Right cardiac atrium (tissue), 5 donors: ENCODE measurements at places on chromosomes 7 and 10. TPM values are rescaled to one million over a fixed set of nuclear protein-coding genes. Genes with fewer than 3 reads are reported as not detected.

TMEM236 gene
- total RNA-seq: 0.59 TPM

SYT15 gene
- total RNA-seq: 3.6 TPM

KCNH2 gene
- total RNA-seq: 163 TPM

CXCL12 gene
- 114 TPM for total RNA-seq

SCIN gene
- total RNA-seq: 0.31 TPM

ORC5 gene
- total RNA-seq: 9.3 TPM

GLI3 gene
- total RNA-seq: 2.4 TPM

WNT8B gene
- total RNA-seq: not detected

OPALIN gene
- not detected for total RNA-seq

MORN4 gene
- 10.1 TPM for total RNA-seq
